ENCODE measurements at places on chromosomes 5 and 9.

DNA sequence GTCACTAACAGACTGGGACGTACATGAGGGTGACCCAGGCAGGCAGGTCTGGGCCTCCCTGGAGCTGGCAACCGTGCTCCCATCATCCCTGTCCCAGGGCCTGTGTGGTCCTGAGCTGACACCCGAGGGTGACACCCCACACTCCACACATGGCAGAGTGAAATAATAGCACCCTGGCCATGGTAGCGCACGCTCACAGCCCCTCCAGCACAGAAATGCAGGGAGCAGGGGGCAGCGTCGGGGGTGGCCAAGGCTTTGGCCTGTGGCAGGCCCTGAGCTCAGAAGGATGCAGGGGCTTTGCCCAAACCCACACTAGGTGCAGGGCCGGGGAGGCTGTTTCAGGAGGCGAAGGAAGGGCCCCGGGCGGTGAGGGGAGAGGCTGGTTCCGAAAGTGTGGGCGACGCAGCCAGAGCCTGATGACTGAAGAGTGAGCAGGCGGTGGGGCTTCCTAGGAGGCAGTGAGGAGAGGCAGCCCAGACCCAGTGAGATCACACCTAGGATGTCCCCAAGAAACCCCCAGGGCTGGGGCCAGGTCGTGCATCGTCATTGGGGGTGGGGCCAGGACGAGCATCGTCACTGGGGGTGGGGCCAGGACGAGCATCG is 12.9 kb downstream of the OR2V2 start:
- DNase-seq: peak; percentile 82

GRCh38 chr9:89519366-89519805 is 21.5 kb upstream of the SEMA4D start:
- DNase-seq: no peak

DNA sequence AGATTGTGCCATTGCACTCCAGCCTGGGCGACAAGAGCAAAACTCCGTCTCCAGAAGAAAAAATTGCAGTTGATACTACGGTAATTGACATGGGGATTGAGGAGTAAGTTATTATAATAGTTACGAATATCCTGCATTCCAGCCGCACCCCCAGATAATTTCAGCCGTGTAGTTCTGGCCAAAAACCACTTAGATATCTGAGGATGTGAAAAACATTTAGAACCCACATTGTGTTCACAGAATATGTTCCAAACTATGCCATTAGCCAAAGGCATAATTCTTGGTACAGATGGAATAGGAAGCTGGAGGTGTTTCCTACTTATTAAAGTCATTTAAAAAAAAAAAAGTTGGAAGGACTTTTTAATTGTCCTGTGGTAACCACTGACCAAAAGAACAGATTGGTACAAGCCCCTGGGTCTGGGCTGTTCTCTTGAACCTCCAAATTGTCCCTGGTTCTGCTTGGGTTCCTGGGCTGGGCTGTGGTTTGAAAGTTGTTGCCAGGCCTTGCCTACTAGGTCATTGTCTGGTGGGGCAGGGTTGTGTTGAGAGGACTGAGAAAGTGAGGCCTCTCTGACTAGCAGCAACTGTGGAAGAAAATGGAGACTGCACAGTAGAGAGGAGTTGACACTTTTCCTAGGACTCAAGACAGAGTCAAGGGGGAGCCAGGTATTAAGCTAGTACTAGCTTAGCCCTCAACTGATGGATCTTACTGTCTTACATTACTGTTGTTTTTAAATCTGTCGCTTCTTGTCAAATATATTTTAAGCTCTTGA is 198.8 kb downstream of the NR3C1 start:
- no peak for DNase-seq

GRCh38 chr9:109551651-109552050 is 53.5 kb upstream of the PTPN3 start:
- no peak for DNase-seq

DNA sequence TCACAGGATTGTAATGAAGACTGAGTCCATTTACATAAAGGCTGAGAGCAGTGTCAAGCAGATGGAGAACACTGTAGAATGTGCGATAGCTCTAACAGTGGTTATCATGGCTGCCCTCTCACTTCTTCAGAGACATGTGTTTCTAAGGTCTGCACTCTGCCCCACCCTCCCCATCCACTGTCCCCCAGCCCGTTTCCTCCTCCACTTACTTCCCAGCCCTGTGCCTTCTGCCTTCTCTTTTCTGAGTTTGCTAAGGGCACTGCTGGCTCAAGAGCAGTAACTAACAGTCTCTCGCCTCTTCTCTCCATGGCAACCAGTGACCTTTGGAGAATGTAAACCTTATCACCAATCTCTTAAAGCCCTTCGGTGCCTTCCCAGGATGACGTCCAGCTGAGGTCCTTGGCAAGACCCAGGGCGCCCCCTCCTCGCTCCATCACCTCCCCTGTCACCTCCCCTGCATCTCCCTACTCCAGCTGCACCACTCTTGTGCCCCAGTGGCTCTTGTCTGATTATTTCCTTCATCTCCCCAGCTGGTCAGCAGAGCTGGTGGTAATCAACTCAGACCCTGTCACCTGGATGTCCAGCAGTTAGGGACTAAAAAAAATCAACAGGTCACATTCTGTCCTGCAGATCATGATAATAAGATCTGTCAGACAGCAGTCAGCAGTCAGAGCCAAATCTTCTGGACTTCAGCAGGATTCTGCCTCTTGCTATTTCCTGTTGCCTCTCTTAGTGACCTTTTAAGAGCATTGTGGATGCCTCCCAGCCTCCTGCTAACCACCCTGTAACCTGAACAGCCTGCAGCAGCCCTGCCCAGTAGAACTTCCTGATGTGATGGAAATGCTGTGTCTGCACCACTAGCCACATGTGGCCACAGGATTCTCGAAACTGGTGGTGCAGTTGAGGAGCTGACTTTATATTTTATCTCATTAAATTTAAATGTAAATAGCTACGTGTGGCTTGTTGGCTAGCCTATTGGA is 9.0 kb downstream of the FXN start:
- DNase-seq: no peak

- peak; percentile 64 for DNase-seq
Measured at GRCh38 chr9:129887334-129888292, 52.4 kb downstream of the USP20 start.

- DNase-seq: no peak
Measured at GRCh38 chr9:104780796-104781395, 17.0 kb downstream of the NIPSNAP3B start.

DNA sequence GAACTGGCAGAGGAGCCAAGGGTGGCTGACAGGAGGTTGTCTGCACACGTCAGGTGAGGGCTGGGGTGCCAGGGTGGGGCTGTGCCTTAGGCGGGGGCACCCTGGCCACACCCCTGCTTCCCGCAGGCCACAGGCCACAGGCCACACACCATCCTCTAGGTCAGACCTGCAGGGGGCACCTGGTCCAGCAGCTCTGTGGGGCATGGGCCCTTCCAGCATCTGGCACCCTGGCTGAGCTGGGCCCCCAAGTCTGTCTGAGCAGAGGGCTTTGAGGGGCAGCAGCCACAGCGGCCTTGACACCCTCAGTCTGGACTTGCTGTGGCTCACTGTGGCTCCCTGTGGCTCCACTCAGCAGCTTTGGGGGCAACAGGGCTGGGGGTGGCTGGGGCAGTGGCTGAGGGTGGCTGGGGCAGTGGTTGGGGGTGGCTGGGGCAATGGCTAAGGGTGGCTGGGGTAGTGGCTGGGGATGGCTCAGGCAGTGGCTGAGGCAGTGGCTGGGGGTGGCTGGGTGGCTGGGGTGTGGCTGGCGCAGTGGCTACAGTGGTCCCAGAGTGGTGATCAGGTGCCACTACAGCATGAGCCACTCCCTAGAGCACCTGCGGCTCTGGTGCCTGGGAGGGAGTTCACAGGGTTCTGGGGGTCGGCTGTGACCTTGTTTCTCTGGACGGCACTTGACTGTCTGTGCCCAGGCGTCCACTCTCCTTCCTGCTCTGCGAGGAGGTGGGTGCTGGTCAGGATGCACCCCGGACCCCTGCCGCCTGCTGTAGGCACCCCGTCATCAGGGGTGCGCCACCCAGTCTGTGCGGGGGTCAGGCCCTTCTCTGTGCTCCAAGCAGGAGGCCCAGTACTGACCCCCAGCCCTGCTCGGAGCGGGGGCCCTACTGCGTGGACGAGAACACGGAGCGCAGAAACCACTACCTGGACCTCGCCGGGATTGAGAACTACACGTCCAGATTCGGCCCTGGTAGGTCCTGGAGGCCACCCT is 27.1 kb downstream of the NKD2 start:
- no peak for DNase-seq

GRCh38 chr5:147332658-147333057 is 97.8 kb downstream of the STK32A start:
- no peak for DNase-seq

All from stimulated activated CD4-positive, alpha-beta T cell treated with anti-CD3 and anti-CD28 coated beads, Interleukin-2, amount 100 ng/mL, for 24 hours (primary cell).